ENCODE measurements at places on chromosomes 6 and 20.

- DNase-seq: no peak
These were observed 14.3 kb upstream of the MYMX start for GRCh38 chr6:44202332-44202971.

- DNase-seq: no peak
These were observed 7.7 kb downstream of the TPMT start for GRCh38 chr6:18147160-18147559.

DNA sequence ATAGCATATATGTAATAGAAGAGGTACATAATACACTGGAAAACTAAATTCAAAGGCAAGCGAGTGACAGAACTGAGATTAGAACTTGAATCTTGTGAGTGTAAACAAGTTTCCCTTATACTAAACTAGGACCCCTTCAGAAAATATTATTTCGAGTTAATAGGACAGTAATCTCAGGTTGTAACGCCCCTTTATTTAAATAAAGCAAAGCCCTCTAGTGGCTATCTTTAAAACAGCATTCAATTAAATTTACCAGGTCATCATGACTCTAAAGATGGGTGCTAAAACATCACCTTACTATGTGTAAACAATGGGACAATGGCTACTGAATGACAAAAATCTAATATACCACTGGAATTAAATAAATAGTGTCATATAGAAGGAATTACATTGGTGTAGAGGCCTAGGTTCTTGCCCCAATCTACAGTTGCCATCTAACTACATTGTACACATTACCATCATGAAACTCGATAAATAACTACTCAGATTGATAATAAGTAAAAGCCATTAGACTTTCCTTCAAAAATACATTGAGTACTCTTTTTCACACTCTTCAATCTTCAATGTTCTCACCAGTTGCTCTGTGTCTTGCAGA, 255.4 kb upstream of the IRAK1BP1 start:
- DNase-seq: no peak

DNA sequence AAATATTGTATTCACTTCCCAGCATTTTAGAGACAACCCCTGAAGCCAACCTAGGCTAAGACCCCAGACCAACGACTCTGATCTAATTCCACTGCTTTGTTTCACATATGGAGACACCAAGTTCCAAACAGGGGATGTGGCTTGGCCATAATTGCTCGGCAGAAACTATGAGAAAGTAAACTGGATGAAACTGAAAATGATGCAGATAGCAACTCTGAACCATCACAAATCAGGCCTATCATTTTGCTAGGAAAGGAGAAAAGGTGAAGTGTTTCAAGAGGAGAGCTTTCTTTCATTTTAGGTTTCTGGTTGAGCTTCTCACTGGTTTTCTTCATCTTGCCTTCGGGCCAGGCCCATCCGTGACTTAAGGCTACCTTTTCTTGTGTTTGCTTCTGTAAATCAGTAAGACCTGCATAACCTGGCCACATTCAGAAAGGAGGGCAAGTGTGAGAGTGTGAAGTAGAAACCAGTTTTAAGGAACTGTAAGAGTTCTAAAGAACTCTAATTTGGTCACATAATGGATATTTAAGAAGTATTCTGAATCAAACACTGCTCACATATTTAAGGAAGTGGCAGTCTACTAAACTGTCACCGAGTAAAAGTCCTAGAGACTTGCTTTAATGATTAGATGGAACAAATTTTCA, 105.8 kb downstream of the BACH2 start:
- DNase-seq: no peak

GRCh38 chr6:33297406-33297955, 1.3 kb downstream of the RGL2 start:
- no peak for DNase-seq

GRCh38 chr20:3430376-3431069, 23.1 kb upstream of the DNAAF9 start:
- DNase-seq: no peak
